ENCODE measurements at places on chromosomes 1 and 21. TPM values are rescaled to one million over a fixed set of nuclear protein-coding genes. Genes with fewer than 3 reads are reported as not detected.

The VWA5B1 gene
- total RNA-seq = not detected

- peak; percentile 87 for DNase-seq
- H3K27ac ChIP-seq = peak overlapping the region; percentile 31
- H3K4me1 ChIP-seq = peaks cover 29% of the 10 kb centered on the region
Measured at GRCh38 chr1:224067621-224068457, 46.1 kb upstream of the FBXO28 start.

GRCh38 chr21:25955646-25956045, 214.9 kb downstream of the APP start:
- H3K27me3 ChIP-seq = no peaks in the 10 kb centered on the region
- H3K4me3 ChIP-seq = no peak overlapping the region
- DNase-seq = no peak
- H3K4me1 ChIP-seq = peaks cover 13% of the 10 kb centered on the region
- peaks cover 7% of the 10 kb centered on the region for H3K36me3 ChIP-seq
- no peak overlapping the region for H3K27ac ChIP-seq

DNA sequence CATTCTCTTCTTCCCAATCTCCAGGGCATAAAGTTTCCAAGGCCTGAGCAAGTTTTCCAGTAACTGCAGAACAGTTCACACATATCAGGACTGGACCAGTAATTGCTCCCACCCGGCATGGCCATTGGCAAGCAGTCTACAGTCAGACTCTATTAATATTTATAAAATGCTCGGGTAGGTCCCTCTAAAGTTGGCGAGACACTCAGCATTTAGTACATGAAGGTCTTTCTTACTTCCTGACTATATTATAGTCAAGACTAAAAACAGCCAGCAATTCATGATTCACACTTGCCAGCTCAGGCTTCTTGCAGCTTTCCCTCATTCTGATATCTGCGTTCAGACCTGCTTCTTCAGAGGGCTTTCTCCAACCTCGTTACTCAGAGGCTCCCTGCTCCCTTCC, 25.4 kb downstream of the GADD45A start:
- H3K4me3 ChIP-seq = 0 out of 2 replicates have a peak overlapping the region, but pooled peaks have one; percentile 8
- peak overlapping the region; percentile 66 for H3K27ac ChIP-seq
- peak; percentile 88 for DNase-seq

The IVL gene
- 1.1 TPM for total RNA-seq

- H3K4me3 ChIP-seq = peak overlapping the region; percentile 98
- peak; percentile 73 for DNase-seq
- H3K36me3 ChIP-seq = no peaks in the 10 kb centered on the region
- peaks cover 30% of the 10 kb centered on the region for H3K4me1 ChIP-seq
- H3K27ac ChIP-seq = peak overlapping the region; percentile 57
- no peaks in the 10 kb centered on the region for H3K27me3 ChIP-seq
Measured at GRCh38 chr1:229625071-229625914, 629 bp downstream of the TAF5L start.

DNA sequence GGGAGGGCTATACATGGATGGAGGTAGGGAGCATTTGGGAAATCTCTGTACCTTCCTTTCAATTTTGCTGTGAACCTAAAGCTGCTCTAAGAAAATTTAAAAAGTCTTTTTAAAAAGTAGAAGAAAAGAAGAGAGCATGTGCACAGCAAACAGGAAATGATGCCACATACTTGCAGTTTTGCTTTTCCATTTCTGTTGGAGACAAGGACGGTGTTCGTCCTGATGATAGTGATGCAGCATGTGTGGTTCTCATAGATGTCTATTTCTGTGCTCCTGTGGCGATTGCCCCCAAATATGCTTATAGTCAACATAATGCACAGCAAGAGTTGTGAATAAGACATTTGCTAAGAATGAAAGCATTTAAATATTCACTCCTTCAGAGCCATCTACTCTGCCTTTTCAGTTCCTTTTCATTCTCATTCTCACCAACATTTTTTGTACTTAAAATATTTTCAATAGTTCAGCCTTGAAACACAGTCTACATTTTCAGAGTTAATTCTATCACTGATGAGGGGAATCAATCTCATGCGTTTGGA, 66.6 kb downstream of the LRRC8C start:
- H3K27me3 ChIP-seq = no peaks in the 10 kb centered on the region
- no peak overlapping the region for H3K27ac ChIP-seq
- DNase-seq = no peak
- no peaks in the 10 kb centered on the region for H3K4me1 ChIP-seq
- H3K4me3 ChIP-seq = no peak overlapping the region
